ENCODE measurements at places on chromosomes 5 and 9.

DNA sequence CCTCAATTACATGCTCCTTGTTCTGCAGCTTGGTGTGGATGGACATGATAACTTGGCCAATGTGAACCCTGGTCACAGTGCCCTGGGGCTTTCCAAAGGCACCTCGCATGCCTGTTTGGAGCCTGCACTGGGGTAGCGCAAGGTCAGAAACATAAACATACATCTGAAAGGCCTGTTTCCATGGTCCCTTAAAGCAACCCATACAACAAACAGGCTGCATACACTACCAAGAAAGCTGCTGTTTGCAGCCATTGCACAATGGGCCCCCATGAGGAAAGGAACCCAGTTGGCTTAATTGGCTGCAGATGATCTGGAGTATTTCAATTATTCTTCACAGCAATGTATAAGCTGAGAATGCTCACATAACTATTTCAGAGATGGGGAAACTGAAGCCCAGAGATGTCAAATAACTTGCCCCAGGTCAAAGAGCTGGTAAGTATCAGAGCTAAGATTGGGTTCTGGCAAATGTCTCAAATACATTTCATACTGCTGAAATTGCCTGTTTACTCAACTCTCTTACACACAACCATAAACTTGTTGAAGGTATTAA, 233.9 kb downstream of the ASTN2 start:
- DNase-seq: no peak

GRCh38 chr9:98807814-98808195, 335 bp downstream of the GALNT12 start:
- no peak for DNase-seq

DNA sequence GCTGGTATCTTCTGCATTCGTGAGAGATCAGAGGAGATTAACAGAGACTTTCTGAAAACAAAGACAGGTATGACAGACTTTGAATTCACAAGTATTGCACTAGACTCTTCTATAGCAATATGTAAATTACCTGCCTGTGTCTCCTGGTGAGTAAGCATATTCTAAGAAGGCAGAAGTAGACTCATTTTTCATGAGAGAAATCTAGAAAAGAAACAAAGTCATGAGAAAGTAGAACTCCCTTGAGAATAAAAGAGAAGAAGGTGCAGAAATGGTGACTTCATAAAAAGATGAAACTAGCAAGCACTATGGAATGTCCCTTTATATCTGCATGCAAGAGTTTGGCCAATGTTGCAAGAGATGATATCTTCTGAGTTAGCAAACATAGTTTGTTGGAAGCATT, 419.8 kb downstream of the DMRT2 start:
- no peak for DNase-seq

GRCh38 chr9:121885345-121885901, 207.7 kb downstream of the TTLL11 start:
- no peak for DNase-seq

DNA sequence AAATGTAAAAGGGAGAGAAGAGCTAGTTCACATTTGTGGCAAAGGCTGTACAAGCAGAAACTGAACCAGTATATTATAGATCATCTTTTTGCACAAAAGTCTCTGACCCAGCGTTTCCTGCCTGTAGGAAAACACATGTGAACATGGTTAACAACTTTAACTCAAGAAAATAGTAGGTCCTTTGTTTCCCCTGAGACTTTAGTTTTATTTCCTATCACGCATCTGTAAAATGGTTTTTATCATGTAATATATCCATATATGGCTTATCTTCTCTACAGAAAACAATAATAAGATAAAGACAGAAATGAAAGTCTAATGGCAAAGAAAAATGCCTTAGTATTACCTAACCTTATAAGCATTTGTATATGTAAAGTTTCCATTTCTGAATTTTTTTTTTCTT, 2.7 kb downstream of the KIF3A start:
- no peak for DNase-seq

GRCh38 chr5:125274938-125275724, 528.7 kb upstream of the ZNF608 start:
- DNase-seq: no peak

- DNase-seq: peak; percentile 21
These were observed 962 bp upstream of the TXN start for GRCh38 chr9:110257097-110257841.

GRCh38 chr5:3230941-3231340, 364.7 kb upstream of the IRX1 start:
- DNase-seq: no peak
